Left kidney (tissue), 8 donors: ENCODE measurements at places on chromosomes 3 and 15. TPM values are rescaled to one million over a fixed set of nuclear protein-coding genes. Genes with fewer than 3 reads are reported as not detected.

DNA sequence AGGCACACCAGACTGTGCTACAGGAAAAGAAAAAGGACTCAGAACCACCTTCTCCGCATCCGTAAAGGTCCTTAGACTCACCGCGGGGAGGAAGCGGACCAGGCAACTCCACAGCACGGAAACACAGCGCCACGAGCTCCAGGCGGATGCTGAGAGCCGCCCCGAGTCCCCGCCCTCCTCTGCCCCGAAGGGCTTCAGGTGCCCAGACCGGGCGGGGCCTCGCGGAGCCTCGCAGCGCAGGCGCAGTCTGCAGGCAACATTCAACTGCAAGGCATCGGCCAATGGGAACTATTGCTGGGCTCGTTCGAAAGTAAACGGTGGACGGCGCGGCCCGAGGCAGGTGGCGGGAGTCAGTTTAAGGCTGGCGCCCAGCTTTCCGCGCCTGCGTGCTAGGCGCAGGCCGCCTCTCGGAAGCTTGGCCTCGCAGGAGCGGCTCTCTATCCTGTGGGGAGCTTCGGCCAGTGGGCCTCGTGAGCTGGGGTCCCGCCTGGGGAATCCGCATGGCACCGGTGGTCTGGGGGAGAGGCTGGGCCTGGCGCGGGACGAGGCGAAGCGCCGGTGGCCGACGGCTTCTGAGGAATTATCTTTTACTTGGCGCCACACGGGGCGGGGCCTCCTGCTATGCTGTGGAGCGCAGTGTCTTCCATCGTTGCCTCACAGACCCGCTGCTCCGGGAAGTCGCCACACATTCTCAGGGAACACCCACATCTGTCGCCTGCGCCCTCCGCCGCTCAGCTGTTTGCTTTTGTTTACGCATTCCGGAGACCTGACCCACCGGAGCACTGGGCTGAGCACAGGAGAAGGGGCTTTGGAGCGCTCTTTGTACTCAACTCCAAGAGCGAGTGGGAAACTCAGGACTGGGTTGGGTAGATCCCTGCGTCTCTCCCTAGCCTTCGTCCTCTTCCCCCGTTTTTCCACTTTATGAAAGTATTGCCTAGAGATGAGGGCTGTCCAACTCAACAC lies at the start of gene TRIM59:
Gene TRIM59, minus strand, starts transcription at position 151 of the 963 bp plus-strand sequence. CDS start 10,603 bp downstream, outside the sequence.
- peak; percentile 95 for DNase-seq

- DNase-seq = peak; percentile 57
These were observed 37.9 kb downstream of the RPL39L start for GRCh38 chr3:187101184-187102072.

- no peak for DNase-seq
These were observed 313.9 kb upstream of the SATB1 start for GRCh38 chr3:18739099-18739433.

DNA sequence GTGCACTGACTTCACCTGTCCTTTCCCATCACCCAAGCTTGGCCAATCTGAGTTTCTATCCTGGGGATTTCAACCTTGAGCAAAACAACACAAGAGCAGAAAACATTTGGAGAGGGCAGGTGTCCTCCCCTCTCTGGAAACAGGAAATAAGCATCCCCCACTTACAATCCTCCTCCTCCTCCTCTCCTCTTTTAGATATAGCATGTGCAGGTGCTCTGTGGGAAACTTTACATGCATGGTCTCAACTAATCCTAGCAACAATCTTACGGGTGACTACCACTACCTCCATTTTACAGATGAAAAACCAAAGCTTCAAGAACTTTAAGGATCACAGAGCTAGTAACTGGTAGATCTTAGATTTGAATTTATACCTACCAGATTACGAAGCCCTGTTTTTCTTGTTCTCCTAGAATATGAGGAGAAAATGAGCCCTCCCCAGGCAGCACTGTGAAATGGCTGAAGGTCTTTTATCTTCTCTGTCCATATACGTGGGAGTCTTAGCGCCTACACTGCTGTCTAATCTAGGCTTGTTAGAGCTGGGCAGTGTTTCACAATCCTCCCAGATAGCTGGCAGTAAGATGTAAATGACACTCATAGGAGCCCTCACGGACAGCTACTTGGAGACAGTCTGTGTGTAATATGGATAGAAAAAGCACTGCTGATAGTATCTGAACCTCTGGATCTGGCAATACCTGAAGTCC lies 301.2 kb upstream of the PROK2 start:
- no peak for DNase-seq

GRCh38 chr3:102074946-102075345 lies 225.6 kb downstream of the NFKBIZ start:
- peak; percentile 59 for DNase-seq

DNA sequence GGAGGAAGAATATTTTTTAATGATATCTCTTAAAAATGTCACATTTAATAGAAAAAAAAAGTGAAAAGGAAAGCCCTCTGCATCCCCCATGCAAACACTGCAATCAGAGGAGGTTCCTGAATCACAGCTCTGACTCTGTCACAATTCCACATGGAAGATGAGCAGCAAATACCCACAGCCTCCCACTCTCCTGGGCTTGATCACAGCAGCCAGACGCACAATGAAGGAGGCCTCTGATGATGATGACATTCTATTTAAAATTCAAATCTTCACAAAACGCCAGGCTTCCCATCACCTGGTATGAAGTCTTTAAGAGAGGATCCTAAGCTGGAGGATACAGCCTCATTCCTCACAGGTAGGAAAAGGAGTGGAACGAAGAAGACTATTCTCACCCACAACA lies 9.1 kb upstream of the DIS3L start:
- no peak for DNase-seq

DNA sequence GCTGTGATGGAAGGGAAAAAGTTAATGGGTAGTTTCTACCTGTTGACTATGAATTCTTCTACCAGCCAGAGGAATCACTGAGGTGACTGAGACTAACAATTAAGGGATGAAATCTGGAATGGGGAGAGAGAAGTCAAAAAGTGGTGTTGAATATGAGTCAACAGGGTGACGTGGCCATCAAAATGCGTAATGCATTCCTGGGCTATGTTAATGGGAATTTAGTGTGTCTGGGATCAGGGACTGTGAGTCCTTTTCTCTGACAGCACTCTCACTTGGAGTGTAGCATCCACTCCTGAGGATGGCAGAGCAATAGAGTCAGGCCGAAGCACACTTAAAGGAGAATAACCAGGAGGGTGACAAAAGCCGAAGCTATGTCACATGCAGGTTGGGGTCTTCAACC lies 60.4 kb downstream of the MESD start:
- no peak for DNase-seq

- DNase-seq = no peak
These were observed 468.8 kb upstream of the SUCLG2 start for GRCh38 chr3:68123231-68123630.

DNA sequence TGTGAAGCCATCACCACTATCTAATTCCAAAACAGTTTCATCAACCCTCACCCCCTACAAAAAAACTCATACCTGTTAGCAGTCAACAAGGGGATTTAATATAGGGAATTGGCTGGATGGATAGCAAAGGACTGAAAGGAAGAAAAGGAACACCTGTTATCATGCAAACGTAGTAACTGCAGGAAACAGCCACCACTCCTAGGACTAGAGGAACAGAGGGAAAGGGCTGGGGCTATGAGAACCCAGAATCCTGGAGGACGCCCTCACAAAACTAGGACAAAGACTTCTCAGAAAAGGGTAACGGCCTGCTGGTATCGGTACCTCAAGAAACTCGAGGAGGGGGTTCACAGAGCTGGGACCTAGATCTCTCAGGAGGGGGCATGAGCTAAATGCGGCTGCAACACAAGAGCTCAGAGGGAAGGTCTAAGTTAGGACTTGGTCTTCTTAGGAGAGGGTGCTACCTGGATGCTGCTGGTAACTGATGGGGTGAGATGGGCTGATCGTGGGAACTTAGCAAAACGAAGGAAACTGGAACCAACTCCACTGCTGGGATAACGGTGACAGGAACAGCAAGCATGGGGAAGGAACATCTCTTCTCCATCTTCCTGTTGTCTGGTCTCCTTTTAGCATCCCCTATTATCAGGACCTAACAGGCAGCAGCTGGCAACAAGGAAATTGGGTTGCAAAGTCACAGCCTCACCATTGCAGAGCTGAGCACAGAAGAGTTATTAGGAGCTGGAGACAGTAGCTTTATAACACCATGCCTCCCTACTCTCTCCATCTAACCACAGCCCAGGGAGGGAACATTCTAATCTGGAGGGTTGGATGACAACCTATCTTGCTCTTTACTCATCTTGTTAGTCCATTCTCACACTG lies 147.7 kb downstream of the UACA start:
- no peak for DNase-seq

DNA sequence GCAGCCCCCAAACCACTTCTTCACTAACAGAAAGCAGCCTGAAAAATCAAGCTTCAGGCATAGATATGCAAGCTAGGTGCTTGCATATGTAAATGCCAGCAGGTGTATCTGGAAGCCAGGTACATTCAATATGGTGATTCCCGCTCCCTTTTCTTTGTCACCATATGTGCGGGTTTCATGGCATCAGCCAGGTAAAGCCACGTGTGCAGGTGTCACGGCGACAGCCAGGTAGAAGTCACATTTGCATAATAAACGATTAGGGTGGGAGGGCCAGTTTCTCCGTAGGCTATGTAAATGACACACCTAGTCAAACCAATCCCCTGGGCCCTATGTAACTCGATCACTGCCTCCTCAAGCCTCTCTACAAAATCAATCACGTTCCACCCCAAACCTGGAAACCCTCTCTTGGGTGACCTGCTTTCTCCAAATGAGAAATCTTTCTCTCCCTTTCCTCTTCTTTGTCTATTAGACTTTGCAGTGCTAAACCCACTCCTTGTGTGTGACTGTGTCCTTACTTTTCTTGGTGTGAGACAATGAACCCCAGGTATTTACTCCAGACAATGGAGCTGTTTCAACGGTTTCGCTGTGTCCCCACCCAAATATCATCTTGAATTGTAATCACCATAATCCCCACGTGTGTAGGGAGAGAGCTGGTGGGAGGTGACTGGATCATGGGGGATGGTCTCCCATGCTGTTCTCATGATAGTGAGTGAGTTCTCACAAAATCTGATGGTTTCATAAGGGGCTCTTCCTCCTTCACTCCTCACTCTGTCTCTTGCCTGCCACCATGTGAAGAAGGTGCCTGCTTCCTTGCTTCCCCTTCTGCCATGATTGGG lies 44.6 kb downstream of the ONECUT1 start:
- no peak for DNase-seq

GRCh38 chr3:141081141-141081795 lies 30.1 kb downstream of the SPSB4 start:
- no peak for DNase-seq

DNA sequence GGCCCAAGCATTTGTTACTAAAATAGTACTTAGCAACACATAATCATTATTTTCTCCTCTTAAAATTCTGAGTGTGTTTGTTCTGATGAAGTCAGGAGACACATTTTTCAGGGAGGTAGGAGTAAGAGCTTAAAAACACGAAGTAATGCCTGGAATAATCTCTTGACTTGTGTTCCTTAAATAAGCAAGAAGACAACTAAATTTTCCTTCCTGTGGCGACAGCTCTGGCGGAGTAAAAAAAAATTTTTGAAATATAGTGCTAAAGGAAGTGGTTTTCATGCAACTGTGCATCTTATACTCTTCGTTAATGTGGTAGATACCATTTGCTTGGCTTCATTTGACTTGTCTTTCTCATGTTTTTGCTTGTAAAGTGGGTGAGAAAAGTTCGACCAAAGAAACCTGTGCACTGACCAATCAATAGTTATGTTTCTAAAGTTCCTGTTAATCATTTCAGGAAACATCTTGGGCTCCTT lies 11.1 kb upstream of the MBNL1 start:
- DNase-seq = no peak

DNA sequence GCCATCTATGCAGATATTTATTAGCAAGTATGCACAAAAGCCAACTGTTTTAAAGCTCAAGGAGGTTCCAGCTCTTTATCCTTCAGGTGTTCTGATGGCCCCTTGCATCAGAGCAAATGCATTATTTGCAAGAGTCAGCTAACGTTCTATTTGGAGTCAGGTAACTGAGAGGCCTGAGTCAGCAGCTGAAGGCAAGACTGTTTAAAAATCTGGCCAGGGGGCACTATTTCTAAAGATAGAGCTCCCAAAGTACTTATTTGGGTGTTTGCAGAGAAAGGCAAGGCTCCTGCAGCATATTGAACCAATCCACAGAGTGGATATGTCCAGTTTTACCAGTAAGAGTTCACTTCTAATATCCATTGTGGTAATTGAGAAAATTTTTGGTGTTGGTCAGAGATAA lies 146.1 kb downstream of the LRTM1 start:
- no peak for DNase-seq

DNA sequence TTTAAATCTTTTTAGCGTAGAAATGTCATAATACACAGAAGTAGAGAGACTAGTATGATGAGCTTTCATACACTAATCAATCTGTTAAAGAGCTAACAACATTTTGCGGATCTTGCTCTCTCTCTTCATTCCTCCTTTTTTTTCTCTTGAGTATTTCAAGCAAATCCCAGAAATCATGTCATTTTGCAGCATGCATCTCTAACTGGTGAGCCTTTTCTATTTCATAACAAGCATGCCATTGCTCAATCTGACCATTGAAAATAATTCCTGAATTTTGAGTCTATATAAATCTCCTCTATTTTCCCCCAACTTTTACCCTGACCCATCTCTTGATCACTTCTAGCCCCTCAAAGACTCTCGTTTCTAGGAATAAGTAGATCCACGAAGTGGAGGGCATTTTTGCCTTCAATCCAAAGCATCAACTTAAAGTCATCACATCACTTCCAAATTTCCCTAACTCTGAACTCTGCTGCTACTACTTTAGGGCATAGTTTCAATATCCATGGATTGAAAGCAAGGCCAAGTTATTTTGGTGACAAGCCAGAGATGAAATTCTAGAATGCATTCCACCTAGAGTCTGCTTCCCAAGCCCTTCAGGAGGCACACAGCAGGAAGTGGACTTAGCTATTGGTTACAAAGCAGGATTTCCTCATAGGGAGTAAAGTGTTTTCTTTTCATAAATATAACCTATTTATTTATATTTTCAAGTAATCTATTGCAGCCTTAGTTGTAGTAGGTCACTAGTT lies 253.5 kb upstream of the ZPLD1 start:
- no peak for DNase-seq

DNA sequence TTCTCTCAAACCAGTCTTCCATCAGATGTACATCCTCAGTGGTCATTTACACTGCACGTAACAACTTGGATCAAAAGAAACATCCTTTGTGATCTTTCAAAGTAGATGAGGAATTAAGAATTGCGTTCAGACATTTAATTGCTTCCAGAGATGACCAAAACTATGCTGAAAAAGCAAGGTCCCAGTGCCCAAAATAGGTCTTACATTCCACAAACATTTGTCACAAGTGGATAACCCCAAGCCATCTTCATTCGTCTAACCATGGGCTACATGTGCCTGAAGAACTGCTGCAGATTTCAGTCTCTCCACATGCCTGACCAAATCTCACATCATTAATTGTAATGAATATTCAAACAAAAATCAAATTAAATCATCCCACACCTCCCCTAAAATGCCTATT lies 273.6 kb downstream of the SHOX2 start:
- DNase-seq = no peak

The SLC15A2 gene
- polyA plus RNA-seq = 16.0 TPM

The IGSF11 gene
- 5.8 TPM for polyA plus RNA-seq

The CLRN1 gene
- polyA plus RNA-seq = not detected

The MYEF2 gene
- polyA plus RNA-seq = 159 TPM

The ACTL6A gene
- 131 TPM for polyA plus RNA-seq

The MESP1 gene
- 0.52 TPM for polyA plus RNA-seq

The TM4SF1 gene
- 55.5 TPM for polyA plus RNA-seq

The C3orf20 gene
- polyA plus RNA-seq = 0.32 TPM
